EH (cell line): ENCODE measurements at places on chromosomes 5 and 9.

GRCh38 chr5:116469631-116470030, 105.0 kb downstream of the SEMA6A start:
- DNase-seq = no peak

- peak; percentile 31 for DNase-seq
Observed at GRCh38 chr9:123637606-123637944, 281.6 kb downstream of the CRB2 start.

GRCh38 chr9:135002336-135002735, 84.6 kb upstream of the FCN1 start:
- no peak for DNase-seq

DNA sequence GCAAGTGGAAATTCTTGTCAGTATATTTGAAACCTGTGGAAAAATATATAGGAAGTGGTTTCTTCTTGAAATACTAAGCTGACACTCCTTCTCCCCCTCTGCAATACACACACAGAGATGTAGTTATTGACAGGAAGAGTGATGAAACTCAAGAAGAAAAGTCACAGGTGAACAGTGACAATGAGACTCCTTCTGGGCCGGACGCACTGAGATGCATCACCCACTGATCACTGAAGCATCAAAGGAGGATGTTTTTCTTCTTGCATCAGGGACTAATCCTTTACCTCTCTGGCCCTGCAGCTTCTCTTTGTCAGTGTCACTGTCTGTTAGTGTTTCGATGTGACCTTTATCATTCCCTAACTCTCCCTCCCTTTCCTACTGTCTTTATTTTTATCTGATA, 1864.2 kb upstream of the C9orf72 start:
- no peak for DNase-seq

DNA sequence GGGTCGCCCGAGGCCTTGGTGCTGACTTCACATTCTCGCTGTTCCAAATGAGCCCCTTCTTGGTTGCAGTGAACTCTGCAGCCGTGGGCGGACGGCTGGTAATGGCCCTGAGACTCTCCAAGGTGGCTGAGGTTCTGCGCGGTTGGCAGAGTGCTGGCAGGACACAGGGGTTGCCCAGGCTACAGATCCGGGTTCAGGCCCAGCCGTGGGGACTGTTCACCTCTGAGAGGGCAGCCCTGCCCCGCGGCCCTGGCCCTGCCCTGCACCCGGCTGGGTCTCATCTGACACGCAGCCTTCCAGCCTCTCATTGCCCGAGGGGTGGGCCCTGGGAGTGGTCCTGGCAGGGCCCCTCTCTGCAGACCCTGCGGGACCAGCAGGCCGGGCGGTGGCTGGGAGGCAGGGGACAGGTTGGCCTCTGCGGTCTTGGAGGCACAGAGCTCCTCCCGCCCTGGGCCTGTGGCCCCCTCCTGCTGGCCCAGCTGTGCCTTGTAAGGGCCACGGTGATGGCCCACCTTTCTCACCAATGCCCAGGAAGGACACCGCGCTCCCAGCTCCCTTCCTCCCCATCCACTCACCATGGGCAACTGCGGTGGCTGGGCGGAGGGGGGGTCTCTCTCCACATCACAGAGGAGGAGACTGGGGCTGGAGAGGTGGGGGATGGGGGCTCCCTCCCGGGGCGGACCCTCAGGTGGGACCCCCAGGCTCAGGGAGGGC, 51.6 kb downstream of the AHRR start:
- peak; percentile 32 for DNase-seq

DNA sequence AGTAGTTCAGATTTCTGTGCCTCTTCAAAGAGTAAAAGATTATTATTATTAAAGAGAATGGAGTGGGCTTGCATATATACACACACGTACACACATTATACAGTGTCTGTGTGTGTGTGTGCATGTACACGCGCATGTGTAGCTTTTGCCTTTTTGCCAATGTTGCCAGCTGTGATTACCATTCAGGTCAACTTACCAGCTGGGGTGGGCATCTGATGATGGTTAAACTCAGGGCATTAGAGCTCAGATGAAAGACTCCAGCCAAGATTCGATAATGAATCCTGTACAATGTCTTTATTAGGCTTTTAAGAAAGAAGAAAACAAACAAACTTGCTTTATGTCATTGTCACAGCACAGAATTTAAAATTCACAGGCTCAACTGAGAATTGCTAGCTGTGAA, 296.5 kb upstream of the DMAC1 start:
- DNase-seq = no peak

- peak; percentile 78 for DNase-seq
Observed at GRCh38 chr9:3751125-3751758, 225.4 kb upstream of the RFX3 start.

GRCh38 chr5:143659599-143660238, 152.2 kb upstream of the HMHB1 start:
- no peak for DNase-seq

- no peak for DNase-seq
Observed at GRCh38 chr5:38240212-38240611, 18.1 kb upstream of the EGFLAM start.

- no peak for DNase-seq
Observed at GRCh38 chr5:82673057-82673809, 395.1 kb upstream of the RPS23 start.

- DNase-seq = no peak
Observed at GRCh38 chr9:134061688-134062371, 6.0 kb downstream of the BRD3 start.

DNA sequence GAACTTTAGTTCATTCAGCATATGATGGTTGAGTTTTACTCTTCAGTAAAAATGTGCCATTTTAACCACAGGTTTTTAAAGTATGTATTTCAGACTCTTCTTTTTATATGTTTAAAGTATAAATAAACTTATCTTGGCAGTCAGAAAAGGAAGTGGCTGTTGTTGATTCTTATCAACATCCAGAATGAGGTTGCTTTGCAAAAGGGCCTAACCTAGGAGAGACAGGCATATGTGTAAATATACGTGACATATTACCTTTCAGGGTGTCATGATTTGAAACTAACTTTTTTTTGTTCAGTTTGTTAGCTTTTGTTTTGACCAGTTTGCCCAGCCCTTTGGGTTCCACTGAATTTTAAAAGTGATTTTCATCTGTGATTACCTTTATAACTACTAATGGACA, 7.4 kb downstream of the SMARCA2 start:
- DNase-seq = peak; percentile 64

DNA sequence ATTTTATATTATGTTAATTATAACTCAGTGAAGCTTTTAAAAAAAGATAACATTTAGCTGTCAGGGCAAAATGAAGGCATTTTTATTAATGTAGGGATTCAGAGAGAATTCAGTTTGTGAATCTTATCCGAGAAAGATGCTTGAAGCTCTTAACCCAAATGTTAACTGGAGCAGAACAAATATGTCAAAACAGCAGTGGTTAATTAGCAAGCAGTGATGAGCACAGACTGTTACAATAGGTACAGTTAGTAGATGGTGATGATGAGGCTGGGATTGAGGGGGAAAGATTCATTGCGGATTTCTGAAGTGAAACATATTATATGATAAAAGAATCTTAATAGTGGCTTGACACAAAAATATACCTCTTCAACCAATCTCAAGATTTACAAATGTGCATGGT, 356.7 kb downstream of the DIRAS2 start:
- no peak for DNase-seq
